Activated B cell treated with CpG ODN at 0.5 μM for 24 hours (primary cell): ENCODE measurements at places on chromosomes 2 and 18.

GRCh38 chr2:173159791-173160463 lies 84.3 kb downstream of the MAP3K20 start:
- DNase-seq: no peak

DNA sequence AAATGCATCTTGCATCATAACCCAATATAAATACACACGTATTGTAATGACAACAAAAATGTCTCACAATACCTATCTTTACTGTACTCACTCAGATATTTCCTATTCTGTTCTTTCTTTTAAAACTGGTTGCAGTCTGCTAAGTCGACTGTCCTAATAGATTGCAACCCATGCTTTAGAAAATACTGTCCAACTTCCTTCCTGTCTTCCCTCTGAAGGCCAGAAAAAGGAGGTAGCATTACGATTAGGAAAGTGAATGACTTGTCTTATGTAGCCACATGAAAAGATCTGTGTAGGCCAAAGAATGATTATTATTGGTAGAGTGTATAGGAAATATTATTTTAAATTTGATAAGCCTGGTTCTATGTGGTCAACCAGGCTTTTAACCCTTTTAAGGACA lies 134.1 kb downstream of the FAM210A start:
- DNase-seq: no peak

GRCh38 chr2:61520261-61520660 lies 17.9 kb downstream of the XPO1 start:
- no peak for DNase-seq

- DNase-seq: no peak
Measured at GRCh38 chr2:218006741-218007140, 3.9 kb upstream of the TNS1 start.

DNA sequence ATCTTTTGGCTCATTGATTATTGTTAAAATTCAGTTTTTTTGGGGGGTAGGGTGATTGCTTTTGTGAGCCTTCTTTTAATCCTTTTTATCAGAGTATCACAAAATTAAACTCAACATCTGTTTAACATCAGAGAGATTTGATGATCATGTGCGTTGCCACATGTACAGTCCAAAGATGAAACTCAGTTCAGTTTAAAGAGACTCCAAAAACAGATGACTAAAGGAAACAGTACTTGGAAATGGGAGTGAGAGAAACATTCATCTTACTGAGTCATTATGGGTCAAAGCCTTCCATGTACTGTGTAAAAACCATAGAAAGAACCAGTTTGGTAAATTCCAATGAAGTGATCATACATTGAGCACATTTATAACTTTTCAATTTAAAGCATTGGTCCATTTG lies 53.0 kb downstream of the LYPD6 start:
- no peak for DNase-seq

- DNase-seq: no peak
Measured at GRCh38 chr2:138249207-138249606, 252.4 kb upstream of the SPOPL start.
